Esophagus squamous epithelium (tissue), 5 donors: ENCODE measurements at places on chromosomes 7 and 10. TPM values are rescaled to one million over a fixed set of nuclear protein-coding genes. Genes with fewer than 3 reads are reported as not detected.

The PIK3CG gene
- total RNA-seq = 3.2 TPM

GRCh38 chr10:67666416-67667034, 29.5 kb downstream of the CTNNA3 start:
- DNase-seq = no peak
- H3K4me3 ChIP-seq = no peak overlapping the region
- H3K36me3 ChIP-seq = no peaks in the 10 kb centered on the region
- H3K4me1 ChIP-seq = no peaks in the 10 kb centered on the region
- H3K27me3 ChIP-seq = no peaks in the 10 kb centered on the region
- no peak overlapping the region for H3K27ac ChIP-seq

The CLDN3 gene
- total RNA-seq = 1.3 TPM

- no peaks in the 10 kb centered on the region for H3K4me1 ChIP-seq
- no peak overlapping the region for H3K27ac ChIP-seq
- H3K36me3 ChIP-seq = peaks cover 40% of the 10 kb centered on the region
- no peak for DNase-seq
- H3K27me3 ChIP-seq = no peaks in the 10 kb centered on the region
- no peak overlapping the region for H3K4me3 ChIP-seq
Observed at GRCh38 chr10:84373000-84373399, 44.6 kb downstream of the CCSER2 start.

GRCh38 chr7:133504825-133505224, 251.9 kb downstream of the EXOC4 start:
- no peak overlapping the region for H3K27ac ChIP-seq
- H3K4me3 ChIP-seq = no peak overlapping the region
- no peaks in the 10 kb centered on the region for H3K27me3 ChIP-seq
- no peaks in the 10 kb centered on the region for H3K4me1 ChIP-seq

DNA sequence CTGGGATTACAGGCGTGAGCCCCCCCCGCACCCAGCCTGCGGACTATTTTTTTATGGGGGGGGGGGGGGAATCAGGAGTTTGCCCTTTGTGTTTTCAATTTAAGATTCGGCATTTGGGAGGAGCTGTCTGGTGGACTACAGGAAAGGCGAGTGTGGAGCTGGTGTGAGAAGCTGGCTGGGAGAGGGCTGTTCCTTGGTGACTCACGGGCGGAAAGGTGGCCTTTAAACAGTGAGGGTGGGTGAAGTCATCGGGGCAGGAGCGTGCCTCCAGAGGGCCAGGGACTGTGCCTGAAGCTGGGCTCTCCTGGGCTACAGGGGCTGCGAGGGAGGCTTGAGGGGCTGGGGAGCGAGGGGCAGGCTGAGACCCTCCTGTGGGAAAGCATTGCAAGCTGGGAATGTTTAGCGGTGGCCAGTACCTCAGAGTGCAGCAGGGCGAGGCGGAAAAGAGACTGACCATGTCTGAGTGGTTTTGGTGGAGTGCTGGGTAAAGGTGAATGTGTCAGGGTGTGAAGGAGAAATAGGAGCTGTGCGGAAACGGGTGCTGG, 39.7 kb upstream of the ZNF32 start:
- no peak for DNase-seq
- peaks cover 33% of the 10 kb centered on the region for H3K4me1 ChIP-seq
- H3K36me3 ChIP-seq = no peaks in the 10 kb centered on the region
- no peaks in the 10 kb centered on the region for H3K27me3 ChIP-seq
